ENCODE measurements at places on chromosomes 2 and 18.
A peak's percentile ranks its signal among the peaks of the same experiment; 100 is the strongest.

GRCh38 chr2:103139628-103140268, 377.9 kb downstream of the TMEM182 start:
- DNase-seq: no peak

- DNase-seq: no peak
Observed at GRCh38 chr2:226154610-226155009, 645.0 kb downstream of the IRS1 start.

DNA sequence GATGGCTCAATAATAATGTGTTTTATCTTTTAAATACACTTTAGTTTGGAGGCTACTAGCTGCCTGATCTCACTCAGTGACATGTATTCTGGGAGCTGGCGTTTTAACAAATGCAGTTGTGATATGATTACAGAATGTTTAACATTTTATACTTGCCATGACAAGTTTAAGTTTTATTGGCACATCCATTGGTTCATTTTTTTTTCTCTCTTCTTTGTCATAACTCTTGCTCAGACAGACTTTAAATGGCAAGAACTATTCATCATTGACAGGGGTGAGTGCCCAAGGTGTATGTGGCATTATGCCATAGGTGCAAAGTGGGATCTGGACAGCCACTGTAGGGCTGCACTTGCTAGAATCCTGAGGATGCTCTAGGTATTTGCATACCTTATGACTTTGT, 72.1 kb upstream of the MYL1 start:
- no peak for DNase-seq

GRCh38 chr2:96271995-96272394, 6.0 kb downstream of the CIAO1 start:
- DNase-seq: no peak

- peak; percentile 80 for DNase-seq
Observed at GRCh38 chr2:150586858-150587257, 99.4 kb upstream of the RND3 start.

DNA sequence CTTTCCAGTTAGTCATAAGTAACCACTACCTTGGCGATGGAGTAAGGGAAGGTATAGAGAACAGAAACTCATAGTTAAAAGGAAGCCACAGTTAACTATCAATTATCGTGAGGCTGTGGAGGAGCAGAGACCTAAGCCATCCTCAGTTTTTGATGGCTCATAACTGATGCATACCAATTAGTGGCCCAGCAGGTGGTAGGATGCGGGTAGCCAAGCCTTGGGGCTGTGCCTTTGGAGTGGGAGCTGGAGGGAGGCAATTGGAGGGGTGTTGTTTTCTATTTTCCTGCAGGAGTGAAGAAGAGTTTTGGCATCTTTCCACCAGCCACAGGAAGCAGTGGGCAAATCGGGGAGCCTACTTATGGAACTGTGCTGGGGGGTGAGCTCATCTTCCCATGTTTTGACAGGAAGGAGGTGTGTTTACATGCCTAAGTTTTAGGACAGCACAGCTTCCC, 194.8 kb downstream of the TPGS2 start:
- DNase-seq: peak; percentile 59

DNA sequence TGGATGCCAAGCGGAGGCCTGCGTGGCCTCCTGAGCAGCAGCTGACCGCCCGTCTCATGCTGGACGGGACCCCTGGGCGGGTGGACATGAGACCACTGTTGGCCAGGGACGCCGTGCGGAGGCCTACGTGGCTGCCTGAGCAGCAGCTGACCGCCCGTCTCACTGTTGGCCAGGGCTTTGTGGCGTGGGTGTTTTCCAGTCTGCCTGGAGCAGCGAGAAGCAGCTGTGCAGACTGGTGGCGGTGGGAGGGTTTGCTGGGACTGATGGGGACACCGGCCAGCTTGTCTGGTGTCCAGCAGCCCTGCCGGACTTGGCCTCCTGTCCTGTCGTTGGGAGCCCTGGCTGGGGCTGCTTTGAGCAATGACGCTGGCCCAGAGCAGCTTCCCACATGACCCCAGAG, 5.8 kb upstream of the D2HGDH start:
- DNase-seq: no peak

- DNase-seq: no peak
Observed at GRCh38 chr2:60486067-60486466, 67.4 kb downstream of the BCL11A start.

DNA sequence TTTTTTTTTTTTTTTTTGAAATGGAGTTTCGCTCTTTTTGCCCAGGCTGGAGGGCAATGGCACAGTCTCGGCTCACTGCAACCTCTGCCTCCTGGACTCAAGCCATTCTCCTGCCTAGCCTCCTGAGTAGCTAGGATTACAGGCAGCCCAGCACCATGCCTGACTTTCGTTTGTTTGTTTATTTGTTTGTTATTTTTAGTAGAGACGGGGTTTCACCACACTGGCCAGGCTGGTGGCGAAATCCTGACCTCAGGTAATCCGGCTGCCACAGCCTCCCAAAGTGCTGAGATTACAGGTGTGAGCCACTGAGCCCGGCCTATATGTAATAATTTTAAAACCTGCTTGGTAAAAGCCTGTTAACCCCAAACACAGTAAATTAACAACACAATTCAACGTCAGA, 435.7 kb downstream of the LRRTM4 start:
- DNase-seq: no peak

GRCh38 chr2:240632306-240632721, 7.0 kb downstream of the GPR35 start:
- DNase-seq: no peak

DNA sequence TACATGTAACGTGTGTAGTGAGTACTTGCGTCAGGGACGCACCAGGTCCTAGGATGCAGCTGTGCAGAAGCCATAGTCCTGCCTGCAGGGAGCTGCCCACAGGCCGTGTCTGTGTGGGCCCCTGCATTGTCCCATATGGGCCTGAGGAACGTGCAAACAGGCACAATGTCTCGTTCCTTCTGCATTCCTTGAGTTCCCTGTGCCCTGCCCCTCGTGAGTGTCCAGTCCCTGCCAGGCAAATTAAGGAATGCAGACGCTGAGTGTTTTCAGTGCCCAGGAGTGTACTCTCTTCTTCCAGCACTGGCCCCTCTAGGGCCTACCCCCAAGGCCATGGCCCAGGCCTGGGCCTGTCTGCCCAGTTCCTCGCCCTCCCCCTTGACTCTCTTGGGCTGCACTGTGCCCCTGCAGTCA, 61.8 kb downstream of the FAM168B start:
- DNase-seq: no peak

DNA sequence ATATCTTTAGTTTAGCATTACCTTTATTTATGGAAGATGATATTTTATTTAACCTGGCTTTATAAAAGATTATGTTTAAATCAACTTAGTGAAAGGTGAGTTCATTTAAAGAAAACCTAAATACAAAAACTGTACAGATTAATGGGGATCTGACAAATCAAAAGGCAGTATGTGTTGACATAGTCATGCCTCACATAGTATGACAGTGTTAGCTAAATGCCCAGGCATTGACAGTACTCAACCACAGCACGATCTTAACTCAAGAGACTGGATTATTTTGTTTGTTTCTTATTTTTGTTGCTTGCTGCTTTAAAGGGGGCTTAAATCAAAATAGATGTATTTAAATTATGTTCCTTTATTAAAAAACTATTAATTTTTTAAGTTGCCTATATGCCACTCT, 7.8 kb downstream of the DOK6 start:
- DNase-seq: no peak

DNA sequence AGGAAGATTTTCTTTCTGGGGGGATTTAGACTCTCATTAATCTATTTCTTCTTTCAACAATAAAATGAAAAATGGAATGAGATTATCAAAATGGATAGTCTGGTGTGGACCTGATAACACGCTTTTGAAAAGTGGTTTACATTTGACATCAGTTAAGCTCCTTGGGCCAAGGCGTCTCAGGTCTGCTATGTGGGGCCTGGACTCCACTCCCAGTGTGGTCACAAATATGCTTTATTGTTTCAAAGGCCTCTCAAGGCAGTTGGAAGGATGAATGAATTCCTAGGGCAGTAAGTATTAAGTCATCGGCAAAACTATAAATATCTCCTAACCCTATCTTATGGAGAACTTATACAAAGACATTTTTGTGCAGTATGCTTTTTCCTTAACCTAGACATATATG, 74.5 kb downstream of the ETAA1 start:
- no peak for DNase-seq

GRCh38 chr2:28425464-28425835, 32.8 kb downstream of the FOSL2 start:
- no peak for DNase-seq

DNA sequence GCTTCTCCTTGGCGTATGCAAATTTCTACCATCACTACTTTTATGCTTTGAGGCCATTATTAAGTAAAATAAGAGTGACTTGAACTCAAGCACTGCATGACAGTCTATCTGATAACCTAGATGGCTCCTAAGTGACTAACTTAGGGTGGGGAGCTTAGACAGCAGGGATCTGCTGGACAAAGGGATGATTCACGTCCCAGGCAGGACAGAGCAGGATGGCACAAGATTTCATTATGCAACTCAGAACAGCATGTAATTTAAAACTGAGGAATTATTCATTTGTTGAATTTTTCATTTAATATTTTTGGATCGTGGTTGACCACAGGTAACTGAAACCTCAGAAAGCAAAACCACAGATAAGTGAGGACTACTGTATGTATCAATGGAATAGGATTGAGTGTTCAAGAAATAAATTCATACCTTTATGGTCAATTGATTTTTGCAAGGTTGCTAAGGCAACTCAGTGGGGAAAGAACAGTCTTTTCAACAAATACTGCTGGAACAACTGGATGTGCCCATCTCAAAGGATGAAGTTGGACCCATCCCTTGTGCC, 115.3 kb downstream of the MBD2 start:
- peak; percentile 12 for DNase-seq

DNA sequence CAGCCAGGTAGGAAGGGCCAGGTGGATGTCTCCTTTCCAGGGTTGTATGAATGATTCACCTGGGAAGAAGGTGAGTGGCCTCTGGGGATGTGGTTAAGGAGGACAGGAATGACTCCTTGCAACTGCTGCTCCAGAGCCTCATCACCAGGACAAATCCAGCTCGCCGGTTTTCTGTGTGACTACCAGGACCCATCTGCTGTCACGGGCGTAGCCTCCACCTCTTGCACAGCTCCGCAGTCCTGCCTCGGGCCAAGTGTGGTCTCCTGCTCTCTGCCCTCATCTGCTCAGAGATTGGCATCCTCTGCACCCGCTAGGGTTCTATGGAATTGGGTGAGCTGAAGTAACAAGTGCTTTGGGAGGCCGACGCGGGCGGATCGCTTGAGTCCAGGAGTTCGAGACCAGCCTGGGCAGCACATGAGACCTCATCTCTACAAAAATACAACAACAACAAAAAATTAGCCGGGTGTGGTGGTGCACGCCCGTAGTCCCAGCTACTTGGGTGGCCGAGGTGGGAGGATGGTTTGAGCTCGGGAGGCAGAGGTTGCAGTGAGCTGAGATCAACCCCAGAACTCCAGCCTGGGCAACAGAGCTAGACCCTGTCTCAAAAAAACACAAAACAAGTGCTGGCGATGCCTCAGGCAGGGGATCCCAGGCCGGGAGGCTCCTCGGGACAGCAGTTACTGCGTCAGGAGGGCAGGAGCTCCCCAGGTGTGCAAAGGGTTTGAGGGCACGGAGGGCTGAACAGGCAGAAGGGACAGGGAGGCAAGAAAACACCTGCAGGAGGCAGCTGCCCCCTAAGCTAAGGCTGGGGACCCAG, 831 bp upstream of the D2HGDH start:
- no peak for DNase-seq

DNA sequence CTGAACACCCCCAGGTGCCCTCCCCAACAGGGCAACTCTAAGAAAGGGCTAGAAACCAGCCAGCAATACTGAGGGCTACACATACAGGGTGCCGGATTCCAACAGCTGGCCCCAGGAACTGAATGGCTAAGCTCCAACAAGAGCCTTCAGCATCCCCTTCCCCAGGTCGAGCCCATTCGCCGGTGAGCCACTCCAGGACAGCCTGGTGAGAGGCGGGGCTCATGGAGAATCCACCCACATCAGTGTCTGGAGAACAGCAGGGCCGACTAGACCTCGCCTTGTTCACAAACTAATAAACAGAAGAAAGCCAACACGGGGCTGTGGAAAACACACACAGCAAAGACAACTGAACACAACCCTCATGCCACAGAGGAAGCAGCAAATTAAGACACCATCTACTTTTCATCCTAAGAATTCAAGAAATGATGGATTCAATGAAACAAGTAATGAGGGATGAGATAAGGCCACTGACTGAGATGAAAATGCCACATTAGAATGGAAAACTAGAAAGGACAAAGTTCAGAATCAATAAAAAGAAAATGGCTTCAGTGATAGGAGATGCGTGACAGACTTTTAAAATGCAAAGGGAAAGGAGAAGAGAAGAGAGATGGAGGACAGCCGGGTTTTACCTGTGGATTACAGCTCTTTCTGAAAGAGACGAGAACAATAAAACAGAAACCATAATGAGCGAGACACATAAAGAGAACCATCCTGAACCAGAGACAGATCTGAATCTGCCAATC, 8.2 kb downstream of the PER2 start:
- DNase-seq: no peak

- no peak for DNase-seq
Observed at GRCh38 chr2:102764083-102764482, 2.3 kb downstream of the TMEM182 start.

DNA sequence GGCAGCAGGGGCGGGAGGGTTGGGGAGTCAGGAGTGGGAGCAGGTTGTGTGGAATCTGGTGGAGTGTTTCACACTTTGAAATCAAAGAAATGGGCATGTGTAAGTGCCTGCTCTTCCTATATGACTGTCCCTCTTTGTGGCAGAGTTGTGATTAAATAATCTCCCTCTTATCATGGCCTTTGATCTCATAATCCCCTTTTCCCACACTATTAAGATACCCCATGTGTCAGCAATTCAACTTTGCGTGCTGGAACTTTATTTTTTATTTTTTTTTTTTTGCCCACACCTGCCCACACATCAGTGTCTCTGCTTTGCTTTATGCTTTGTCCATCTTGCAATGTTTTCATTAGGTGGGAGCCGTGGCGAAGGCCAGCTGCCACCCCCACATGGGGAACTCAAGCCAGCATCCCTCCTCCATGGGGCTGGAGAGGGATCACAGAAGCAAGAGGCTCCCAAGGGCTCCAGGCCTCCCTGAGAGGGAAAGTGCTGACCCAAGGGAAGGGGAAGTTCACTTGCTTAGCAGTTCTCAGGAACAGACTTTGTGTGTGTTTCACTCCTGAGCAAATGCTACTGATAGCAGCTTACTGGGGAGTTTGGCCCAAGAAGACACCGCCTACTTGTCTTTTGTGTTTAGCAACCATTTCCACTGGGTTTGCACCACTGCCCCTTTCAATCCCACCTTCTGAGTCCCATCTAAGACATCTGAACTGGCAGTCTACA, 243.4 kb downstream of the BCL11A start:
- no peak for DNase-seq

DNA sequence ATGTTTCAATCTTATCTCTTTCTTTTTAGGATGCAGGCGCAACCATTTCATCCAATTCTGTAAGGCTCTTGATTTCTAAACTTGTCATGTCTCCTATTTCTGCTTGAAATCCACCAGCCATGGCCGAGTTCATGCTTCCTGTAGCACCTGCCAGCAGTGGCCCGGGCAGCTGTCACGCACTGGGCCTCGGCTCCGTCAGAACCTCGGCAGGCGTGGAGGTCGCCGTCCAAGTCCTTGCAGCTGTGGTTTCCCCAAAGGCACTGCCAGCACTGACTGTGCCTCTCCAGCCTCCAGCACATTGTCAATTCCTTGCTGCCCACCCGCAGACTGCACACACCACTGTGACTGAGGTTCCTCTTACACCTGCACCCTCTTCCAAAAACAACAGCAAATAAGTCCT, 188.7 kb upstream of the SALL3 start:
- no peak for DNase-seq
